Left forelimb (tissue), 1 donor: ENCODE measurements at places on chromosomes 12 and 14.

- no peak for DNase-seq
These were observed 106.0 kb downstream of the BRMS1L start for GRCh38 chr14:35932136-35932535.

DNA sequence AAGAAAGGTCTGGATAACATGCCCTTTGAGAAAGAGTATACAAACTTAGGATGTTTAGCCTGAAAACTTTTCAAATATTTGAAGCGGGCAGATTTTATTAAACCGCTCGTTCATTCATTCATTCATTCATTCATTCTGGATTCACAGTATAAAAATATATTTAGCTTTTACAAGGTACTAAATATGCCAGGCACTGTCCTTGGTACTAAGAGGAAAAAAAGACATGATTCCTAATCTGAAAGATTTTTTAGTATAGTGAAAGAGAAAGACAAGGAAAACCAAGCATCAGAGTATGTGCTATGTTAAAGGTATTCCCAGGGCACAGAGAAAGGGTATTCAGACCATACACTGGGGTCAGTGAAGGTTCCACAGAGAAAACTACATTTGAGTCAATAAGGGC lies 299.7 kb downstream of the BCAT1 start:
- DNase-seq = no peak

DNA sequence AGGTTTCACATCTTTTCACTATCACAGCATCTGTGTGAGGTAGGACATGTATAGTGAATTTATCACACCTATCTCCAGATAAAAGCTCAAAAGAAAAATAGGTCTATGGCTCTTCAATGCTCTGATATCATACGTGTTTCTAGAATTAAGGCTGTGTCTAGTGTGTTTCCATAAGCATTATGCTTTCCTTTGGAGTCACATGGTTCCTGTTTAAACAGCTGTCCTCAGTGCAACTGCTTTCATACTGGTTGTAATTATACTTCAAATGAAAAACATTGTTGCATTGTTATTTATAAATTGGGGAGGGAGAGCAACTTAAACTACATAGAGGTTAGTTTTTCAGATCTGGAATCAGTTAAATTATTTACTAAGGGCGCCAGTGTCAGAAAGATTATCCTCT lies 151.6 kb downstream of the SYT1 start:
- no peak for DNase-seq

DNA sequence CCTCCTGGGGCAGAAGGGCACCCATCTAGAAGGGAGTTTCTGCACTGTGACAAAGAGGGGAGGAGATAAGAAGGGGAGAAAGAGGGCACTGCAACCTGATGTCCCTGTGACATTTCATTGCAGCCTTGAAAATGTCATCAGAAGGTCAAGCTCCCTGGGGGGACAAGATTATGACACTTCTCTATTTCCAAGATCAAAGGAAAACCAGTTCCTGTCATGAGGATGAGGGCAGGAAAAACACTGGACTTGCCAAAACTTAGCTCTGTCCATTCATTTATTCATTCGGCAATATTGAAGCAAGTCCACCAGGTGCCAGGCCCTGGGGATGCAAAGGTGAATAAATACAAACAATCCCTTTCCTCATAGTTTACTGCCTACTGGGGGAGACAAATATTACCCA lies 138.4 kb upstream of the CDKN3 start:
- no peak for DNase-seq

DNA sequence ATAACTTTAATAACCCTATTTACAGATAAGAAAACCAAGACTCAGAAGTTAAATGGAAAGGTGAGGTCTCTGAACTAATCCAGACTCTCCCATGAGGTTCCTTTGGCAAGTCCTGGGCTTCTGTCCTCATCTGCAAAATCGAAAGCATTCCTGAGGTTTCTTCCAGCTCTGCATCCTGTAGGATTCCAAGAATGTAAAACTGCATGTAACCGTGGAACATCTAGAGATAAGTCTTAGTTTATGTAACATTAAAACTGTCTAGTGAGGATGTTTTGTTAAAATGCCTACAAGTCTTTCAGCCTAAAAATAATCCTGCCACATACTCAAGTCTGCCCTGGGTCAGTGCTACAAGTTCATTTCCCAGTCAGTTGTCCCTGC lies 7.3 kb upstream of the ITFG2 start:
- no peak for DNase-seq

- DNase-seq = no peak
These were observed 29.4 kb downstream of the POLR3B start for GRCh38 chr12:106386813-106387535.

GRCh38 chr14:49966304-49966809 lies 73.5 kb downstream of the ARF6 start:
- no peak for DNase-seq

DNA sequence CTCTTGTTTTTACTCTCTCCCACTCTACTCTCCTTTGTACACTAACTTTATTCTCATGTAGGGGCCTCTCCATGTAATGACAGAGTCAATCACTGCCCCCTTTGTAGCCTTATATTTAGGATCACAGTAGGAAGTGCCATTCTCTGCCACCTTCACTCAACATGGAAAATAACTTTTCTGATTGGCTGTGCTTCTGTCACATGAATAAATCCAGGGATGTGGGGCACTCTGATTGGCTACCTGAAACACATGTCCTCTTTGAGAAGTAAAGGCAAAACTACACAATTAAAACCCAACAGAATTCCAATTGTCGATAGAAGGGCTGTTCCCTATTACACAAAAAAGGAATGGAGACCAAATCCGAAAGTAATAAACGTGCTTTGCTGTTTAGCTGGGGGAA lies at the start of gene RNASE9:
Gene RNASE9, minus strand, starts transcription at position 87 of the 400 bp plus-strand sequence.
- no peak for DNase-seq

DNA sequence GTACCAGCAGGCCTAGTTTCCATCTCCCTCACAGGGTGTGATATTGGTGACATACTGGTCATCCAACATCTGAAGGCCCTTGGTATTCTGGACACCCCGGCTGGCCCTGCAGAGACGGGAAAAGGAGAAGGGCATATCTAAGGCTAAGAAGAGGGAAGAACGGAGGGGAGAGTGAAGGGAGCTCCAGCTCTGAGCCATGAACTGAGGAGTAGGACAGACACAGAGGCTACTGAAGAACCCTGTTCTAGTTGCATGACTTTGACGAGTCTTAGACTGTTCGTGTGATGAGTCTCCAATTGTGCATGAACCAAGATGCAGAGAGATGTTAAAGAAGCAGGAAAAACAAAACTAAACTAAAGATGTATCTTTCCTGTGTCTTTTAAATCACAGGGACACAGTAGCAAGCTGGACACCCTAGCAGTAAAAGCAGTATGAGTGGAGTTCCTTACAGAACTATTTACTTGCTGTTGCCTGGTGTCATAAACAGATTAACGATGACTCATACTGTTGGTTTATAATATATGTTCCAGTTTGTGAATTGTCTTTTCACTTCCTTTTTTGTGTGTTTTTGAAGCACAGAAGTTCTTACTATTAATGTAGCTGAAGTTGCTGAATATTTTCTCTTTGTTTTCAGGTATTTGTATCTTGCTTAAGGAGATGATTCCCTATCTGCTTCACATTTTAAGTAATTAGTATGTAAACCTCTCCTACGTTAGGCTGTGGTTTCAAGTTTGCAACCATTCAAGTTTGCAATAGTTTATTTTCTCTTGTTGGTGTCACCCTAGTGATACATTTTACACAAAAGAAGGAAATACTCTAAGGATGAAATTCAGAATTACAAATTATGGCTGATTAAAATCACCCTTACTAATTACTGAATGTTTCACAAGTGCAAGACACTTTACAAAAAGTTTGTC lies 15.7 kb downstream of the FAR2 start:
- no peak for DNase-seq

GRCh38 chr12:64039281-64039871 lies 182.7 kb downstream of the KICS2 start:
- no peak for DNase-seq

DNA sequence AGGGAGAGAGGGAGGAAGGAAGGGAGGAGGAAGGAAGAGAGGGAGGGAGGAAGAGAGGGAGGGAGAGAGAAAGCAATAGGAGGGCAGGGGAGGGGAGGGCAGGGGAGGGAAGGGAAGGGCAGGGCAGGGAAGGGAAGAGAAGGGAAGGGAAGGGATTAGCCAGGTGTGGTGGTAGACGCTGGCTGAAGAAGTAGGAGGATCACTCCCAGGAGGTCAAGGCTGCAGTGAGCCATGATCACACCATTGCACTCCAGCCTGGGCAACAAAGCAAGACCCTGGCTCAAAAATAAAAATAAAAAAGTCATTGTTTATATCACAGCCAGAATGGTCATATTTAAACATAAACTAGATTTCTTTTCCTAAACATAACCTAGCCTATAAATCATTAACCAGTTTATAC lies 20.4 kb upstream of the EEA1 start:
- no peak for DNase-seq

DNA sequence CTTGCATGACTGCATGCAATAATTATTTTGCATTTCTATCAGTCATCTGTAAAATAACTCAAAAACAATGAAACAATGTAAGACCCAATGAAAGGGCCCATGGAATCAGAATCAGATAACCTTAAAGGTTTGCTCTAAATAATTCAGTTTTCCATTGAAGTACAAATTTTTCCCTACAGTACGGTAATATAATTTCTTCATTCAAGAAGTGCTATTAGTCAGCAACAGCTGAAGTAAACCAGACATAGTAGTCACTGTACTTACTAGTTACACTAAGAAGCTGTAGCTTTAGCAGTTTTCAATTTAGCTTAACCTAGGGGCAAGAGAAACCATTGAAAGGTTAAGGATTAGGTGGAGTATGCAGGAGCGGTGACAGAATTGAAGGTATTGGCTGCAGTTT lies 43.5 kb downstream of the BCAT1 start:
- DNase-seq = no peak

GRCh38 chr14:80636071-80636470 lies 305.5 kb downstream of the CEP128 start:
- no peak for DNase-seq

DNA sequence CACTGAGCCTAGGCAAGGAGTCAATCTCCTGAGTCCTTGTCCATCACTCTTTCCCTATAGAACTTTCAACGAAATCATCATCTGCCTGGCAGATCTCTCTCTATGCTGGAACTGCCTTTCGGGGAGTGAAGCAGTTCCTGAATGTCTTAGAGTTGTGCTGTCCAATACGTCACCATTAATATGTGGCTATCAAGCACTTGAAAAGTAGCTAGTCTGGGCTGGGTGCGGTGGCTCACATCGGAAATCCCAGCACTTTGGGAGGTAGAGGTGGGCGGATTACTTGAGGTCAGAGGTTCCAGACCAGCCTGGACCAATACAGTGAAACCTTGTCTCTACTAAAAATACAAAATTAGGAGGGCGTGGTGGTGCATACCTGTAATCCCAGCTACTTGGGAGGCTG lies 35.1 kb downstream of the NRDE2 start:
- DNase-seq = no peak

DNA sequence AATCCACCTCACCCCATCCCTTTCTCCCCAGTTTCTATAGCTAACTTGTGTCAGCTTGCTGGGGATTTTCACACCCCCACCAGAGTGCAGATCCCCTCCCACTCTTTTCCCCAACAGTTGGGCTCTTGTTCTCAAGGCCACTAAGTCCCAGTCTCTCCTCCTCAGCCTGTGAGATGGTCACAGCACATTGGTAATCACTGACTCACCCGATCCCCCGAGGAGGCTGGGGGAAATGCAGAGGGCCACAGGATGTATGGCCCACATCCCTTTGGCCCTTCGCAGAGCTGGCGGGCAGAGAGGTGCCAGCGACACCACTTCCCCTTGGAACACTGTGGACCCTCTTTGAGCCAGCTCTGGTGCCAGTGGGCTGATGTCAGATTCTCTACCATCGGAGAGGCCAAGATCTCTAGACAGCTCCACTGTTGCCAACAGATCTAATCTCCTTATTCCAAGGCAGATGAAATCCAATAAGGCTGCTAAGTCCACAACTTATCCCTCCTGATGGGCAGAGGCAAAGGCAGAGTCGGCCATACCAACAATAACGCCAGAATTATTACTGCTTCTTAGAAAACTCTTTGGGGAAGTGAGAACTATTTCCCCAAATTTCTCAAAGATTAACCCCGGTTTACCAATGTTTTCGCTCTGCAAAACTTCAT lies 1.6 kb downstream of the FMNL3 start:
- DNase-seq = no peak

GRCh38 chr12:82210882-82211281 lies 147.3 kb downstream of the CCDC59 start:
- DNase-seq = no peak

DNA sequence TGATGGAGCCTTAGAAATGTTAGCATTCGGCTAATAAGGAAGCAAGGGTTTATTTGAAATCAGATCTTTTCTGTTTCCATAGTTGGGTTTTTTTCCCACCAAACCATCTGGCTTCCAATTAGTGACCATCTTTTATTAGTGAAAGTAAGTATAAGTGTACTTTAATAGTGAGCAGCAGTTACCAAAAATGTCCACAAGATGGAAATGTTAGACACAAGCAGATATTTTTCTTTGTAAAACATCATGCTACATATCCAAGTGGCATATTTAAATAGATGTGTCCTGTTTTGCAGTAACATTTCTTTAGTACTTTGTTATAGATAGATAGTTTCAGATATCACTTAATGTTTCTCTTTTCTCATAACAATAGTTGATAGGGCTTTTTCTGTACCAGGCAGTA lies 28.8 kb downstream of the YEATS4 start:
- no peak for DNase-seq

- no peak for DNase-seq
These were observed 207.5 kb upstream of the PELI2 start for GRCh38 chr14:55910601-55911243.

- DNase-seq = no peak
These were observed 26.6 kb downstream of the FBXO34 start for GRCh38 chr14:55297611-55298499.

DNA sequence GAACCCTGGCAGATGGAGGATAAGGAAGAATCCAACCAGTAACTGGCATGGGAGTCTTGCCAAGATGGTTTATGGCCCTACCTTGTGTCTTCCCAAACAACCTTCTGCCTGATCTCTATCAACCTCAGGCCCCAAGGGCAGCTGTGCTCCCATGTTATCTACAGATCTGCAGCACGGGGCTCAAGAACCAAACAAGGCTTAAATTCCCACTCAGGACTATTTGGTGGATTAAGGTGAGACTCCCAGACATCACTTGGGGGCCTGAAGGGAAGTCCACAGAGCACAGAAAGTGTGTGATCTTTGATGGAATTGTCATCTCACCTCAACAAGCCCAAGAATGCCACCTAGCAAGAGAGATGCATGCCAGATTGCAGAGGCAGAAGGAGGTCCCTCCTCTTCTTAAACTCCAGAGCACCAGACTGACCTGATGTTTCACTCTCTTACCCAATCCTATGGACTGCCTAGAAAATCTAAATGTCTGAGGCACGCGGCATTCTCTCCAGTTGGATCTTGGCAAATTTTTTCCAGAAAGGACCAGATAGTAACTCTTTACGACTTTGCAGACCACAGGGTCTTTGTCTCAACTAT lies 759.5 kb upstream of the TBX3 start:
- DNase-seq = no peak

DNA sequence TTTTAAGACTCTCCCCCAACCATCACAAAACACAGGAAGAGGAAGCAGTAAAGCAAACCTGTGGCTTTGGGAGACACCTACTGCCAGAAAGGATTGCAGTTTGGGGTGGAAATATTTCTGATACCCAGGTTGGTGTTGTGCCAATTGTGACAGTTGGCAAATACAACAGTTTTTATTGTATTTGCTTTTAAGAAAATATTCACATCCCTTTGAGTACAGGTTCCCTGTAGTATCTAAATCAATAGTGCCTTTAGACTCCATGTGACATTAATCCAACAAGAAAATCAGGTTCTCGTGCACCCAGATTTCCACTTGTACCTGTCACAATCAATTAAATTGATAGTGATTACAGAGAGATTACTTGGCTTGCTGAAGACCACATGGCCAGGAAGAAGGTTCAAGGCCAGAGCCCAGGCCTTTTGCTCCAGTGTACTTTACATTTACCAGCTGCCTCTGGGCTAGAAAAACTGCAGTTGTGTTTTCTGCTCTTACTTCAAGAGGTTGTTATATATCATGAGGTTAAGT lies 361.2 kb downstream of the ATP23 start:
- DNase-seq = no peak
